ENCODE measurements at places on chromosomes 5 and 9. TPM values are rescaled to one million over a fixed set of nuclear protein-coding genes. Genes with fewer than 3 reads are reported as not detected.
A peak's percentile ranks its signal among the peaks of the same experiment; 100 is the strongest.

GRCh38 chr9:97388721-97389238 is 23.1 kb upstream of the TDRD7 start:
- ATAC-seq = peak; percentile 85

- ATAC-seq = no peak
Observed at GRCh38 chr9:7097785-7098752, 340.3 kb downstream of the KDM4C start.

DNA sequence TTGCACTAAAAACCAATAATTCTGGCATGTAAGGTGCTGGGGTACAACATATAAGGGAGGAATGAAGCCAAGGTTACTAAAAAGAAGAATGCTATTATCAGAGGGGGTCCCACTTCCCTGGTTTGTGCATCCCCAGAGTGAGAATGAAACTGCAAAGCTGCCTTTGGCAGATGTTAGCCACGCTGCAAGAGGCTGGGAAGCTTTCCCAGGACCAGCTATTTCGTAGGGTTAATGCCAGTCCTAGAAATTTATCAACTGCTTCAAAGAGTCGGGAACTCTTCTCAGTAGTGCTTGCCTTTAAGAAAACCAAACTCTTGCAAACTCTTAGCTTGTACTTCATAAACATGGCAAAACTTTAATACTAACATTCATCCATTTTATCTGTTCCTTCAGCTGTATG is 87.5 kb upstream of the NR5A1 start:
- no peak for ATAC-seq

The EDIL3 gene
- not detected for total RNA-seq

The LRRC70 gene
- 2.5 TPM for total RNA-seq

DNA sequence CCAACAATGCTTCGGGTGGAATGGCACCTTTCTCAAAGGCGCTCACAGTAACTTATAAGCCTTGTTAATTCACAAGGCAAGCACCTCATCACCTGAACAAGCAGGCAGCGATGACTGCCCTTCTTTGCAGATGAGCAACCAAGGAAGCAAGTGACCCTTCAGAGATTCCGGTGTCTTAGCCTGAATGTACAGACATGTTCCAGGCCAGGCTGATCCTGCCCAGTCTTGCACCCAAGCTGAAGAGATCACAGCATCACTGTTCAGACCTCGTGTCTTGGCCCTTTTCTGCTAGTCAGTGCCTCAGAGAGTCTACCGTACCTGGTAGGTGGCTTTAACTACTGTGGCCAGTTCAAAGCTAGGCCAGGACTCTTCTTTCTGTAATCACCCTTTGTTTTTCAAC is 94.7 kb upstream of the ERCC6L2 start:
- ATAC-seq = no peak

- no peak for ATAC-seq
Observed at GRCh38 chr5:98425640-98426039, 347.8 kb upstream of the RGMB start.

Data from activated T-helper 17 cell treated with anti-CD3 and anti-CD28 coated beads, Interleukin-2, amount 50 U/mL, for 72 hours (primary cell).